ENCODE measurements at places on chromosomes 3 and 15. TPM values are rescaled to one million over a fixed set of nuclear protein-coding genes. Genes with fewer than 3 reads are reported as not detected.

C3orf22 gene
- total RNA-seq, result not detected

CHL1 gene
- not detected for total RNA-seq

MORC1 gene
- total RNA-seq, result not detected

DUT gene
- 423 TPM for total RNA-seq

P2RY14 gene
- 0.68 TPM for total RNA-seq

SENP8 gene
- 0.36 TPM for total RNA-seq

TRH gene
- not detected for total RNA-seq

ABI3BP gene
- total RNA-seq, result 0.12 TPM

CHRNA7 gene
- 0.39 TPM for total RNA-seq

PLA2G4D gene
- not detected for total RNA-seq

HGD gene
- 0.87 TPM for total RNA-seq

RARB gene
- not detected for total RNA-seq

GOLGA6L9 gene
- 4.4 TPM for total RNA-seq

TTC23 gene
- total RNA-seq, result 3.1 TPM

PRR23A gene
- total RNA-seq, result not detected

CDC25A gene
- total RNA-seq, result 37.6 TPM

KLHL6 gene
- total RNA-seq, result 47.0 TPM

GABRR3 gene
- not detected for total RNA-seq

ADAMTS9 gene
- total RNA-seq, result not detected

SNX33 gene
- total RNA-seq, result 3.1 TPM

FBXL22 gene
- 0.80 TPM for total RNA-seq

CDV3 gene
- 195 TPM for total RNA-seq

C3orf20 gene
- 0.56 TPM for total RNA-seq

All from activated naive CD4-positive, alpha-beta T cell treated with anti-CD3 and anti-CD28 coated beads, Interleukin-2, amount 50 U/mL, for 72 hours (primary cell).